ENCODE measurements at places on chromosomes 6 and 20. TPM values are rescaled to one million over a fixed set of nuclear protein-coding genes. Genes with fewer than 3 reads are reported as not detected.

The SYNGAP1 gene
- 81.4 TPM for total RNA-seq

GRCh38 chr6:129683601-129684322 lies 26.2 kb downstream of the ARHGAP18 start:
- peak; percentile 86 for DNase-seq

- DNase-seq: no peak
Measured at GRCh38 chr6:142223938-142224337, 76.9 kb downstream of the VTA1 start.

GRCh38 chr6:18395856-18396197 lies 8.7 kb downstream of the RNF144B start:
- DNase-seq: no peak

The BPIFB2 gene
- total RNA-seq: not detected

DNA sequence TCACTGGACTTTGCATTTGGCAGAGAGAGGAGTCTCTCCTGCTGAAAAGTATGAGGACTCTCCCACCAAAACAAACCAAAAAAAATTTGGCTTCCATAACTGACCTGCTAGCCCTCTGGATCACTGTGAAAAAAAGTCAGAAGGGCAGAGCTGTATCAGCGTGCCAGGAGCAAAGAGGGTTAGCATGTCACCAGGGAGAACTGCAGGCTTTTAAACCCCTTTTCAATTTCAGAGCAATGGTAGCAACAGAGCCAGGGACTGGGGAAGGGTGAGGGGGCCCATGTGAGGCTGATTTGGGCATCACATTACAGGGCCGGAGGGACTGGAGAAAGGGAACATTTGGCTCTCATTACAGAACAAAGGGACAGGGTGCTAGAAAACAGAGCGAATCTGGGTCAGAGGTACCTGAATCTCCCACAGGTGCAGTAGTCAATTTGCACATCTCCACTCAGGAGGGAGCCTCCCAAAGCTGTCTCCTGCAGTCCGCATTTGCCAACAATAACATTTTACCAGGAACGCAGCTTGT lies 185.7 kb upstream of the EYA4 start:
- no peak for DNase-seq

The SCRT2 gene
- total RNA-seq: not detected

- DNase-seq: no peak
Measured at GRCh38 chr6:109055771-109056235, 38.8 kb downstream of the SESN1 start.

The PPP2R5D gene
- total RNA-seq: 35.4 TPM

- DNase-seq: peak; percentile 57
Measured at GRCh38 chr6:29967379-29968010, 25.2 kb downstream of the HLA-A start.

The LAMP5 gene
- total RNA-seq: not detected

GRCh38 chr6:181049-181654 lies 111.1 kb upstream of the DUSP22 start:
- peak; percentile 45 for DNase-seq

The AVP gene
- total RNA-seq: 1.4 TPM

The CTCFL gene
- not detected for total RNA-seq

- DNase-seq: no peak
Measured at GRCh38 chr20:38152175-38152620, 12.9 kb downstream of the TGM2 start.

The C20orf204 gene
- total RNA-seq: 6.0 TPM

- no peak for DNase-seq
Measured at GRCh38 chr20:52569201-52569600, 377.6 kb upstream of the ZFP64 start.

DNA sequence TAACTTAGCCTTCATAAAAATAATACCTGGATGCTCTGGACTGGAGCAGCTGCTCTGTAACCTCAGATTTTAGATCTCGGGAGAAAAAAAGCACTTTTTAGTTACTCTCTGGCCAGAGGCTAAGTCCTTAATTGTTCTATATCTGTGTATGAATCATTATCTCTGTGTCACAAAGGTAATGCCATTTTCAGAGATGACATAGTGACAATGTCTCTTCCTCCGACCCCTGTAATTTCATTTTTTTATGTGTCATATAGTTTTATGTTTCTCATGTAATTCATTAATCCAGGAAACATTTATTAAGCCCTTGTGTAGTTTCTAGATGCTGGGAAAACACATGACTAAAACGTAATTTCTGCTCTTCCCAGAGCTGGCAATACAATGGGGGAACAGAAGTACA lies 55.6 kb downstream of the SENP6 start:
- no peak for DNase-seq

- DNase-seq: no peak
Measured at GRCh38 chr6:4780360-4780812, 4.2 kb downstream of the CDYL start.

All from CD4-positive, CD25-positive, alpha-beta regulatory T cell (primary cell).